ENCODE measurements at places on chromosomes 12 and 14.

DNA sequence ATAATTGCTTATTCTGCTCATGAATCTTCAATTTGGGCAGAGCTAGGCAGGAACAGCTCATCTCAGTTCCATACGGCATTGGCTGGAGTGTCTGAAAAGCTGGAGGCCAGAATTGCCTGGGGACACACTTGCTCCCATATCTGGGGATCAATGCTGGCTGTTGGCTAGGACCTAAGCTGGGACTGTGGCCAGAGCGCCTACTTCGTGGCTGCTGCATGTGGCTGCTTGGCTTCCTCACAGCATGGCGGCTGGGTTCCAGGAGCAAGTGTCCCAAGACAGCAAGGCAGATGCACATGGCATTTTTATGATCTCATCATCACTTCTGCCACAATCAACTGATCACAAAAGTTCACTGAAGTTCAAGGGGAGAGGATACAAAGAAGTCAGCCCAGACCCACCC is 200.2 kb downstream of the TTC8 start:
- no peak for DNase-seq

GRCh38 chr14:86712727-86713126 is 1182.8 kb downstream of the FLRT2 start:
- DNase-seq, result no peak

GRCh38 chr12:26557326-26557725 is 275.7 kb downstream of the ITPR2 start:
- no peak for DNase-seq

DNA sequence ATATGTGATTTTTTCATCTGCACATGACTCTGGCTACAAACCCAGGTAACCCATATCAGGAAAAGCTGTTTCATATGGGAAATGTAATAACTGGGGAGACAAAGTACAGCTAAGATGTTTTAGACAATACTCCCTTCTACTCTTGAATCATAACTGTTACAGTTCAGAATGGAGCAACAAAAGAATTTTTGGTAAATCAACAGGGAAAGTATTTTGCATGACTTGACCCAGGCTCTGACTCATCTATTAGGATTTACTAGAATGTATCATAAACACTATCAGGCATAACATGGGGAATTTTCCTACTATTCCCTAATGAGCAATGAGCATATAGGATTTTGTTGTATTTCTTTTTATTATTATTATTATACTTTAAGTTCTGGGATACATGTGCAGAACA is 553.0 kb downstream of the SLC16A7 start:
- no peak for DNase-seq

DNA sequence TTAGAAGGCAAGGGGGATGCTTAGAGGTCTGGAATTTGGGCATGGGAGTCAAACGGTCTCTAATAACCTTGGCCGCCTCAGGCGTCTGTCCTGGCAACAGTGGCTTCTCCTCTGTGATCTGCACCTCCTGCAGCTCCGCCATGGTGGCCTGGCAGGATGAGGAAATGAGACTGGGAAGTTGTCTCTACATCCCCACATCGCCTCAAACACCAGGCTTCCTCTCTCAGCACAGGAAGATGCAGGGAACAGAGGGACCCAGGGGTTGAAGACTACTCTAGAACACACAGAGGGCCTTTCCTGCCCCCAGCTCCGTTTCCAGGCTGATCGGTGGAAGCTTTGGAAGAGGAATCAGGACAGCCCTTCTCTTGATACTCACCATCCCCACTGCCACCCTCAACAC is 1.7 kb downstream of the NDRG2 start:
- DNase-seq, result no peak

GRCh38 chr12:71694099-71694820 is 8.4 kb downstream of the TMEM19 start:
- no peak for DNase-seq

DNA sequence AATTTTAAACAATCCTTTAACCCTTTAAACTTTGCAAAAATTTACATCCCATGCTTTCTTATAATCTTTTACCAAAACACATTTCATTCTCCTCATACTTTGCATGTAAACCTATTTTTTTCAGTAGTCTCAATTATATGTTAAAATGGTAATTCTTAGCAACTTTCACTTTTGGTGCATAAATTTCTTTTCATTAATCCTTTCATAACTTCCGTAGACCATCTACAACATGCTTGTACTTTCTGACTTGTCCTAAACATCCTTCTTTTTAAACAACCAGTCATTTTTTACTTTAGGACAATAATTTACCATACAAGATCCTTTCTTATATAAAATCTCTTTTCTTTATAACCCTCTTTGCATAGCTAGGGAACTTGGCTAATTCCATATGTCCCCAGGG is 19.5 kb downstream of the CCDC91 start:
- no peak for DNase-seq

DNA sequence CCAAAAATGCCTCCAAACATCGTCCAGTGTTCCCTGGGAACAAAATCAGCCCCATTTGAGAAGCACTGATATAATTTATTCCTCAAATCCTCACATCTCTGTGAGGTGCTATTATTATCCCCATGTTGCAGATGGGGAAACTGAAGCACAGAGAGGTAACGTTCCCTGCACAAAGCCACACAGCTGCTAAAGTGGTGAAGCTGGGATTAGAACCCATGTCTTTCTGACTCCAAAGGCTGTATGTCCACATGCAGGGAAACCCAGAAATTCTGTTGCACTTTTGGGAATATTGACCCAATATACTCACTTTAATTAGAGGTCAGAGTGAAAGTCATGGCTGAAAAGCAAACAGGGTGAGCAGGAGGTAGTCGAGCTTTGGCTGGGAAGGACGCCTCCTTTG is 19.1 kb upstream of the WSCD2 start:
- DNase-seq, result no peak

DNA sequence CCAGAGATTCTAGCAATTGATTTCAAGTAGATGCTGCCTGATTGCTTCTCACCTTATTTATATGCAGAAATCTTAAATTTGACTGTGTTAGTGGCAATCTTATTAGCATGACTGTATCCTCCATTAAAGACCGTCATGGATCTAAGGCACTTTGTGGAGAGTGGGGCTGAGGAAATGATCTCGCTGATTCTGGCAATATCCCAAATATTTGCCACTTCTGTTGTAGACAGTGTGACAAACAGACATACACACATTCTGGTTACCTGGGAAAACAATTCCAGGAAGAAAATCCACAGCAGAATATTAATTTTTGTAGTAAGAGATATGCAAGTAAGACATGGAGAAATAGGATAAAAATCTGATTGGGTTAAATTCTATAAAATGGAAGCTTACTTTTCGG is 269.0 kb upstream of the G2E3 start:
- DNase-seq, result no peak

DNA sequence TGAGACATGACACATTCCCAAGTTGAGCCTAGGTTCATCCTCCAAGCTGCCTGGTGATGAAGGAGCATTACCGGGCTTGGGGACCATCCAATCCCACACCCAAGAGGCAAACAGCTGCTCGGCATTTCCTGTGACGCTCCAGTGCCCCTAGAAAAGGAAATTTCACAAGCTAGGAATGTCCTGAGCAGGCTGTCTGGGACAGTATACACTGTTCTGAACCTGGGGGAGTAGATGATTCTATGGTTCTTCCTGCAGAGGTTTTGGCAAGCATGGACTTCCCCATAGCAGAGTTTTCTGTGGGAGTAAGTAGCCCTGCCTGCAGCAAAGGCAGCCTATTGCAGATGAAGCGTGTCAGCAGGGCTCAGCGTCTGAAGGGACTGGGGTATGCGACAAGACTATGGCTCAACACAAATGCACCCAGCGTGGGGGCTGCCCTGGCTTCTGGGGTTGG is 47.4 kb upstream of the SRSF5 start:
- DNase-seq, result no peak

DNA sequence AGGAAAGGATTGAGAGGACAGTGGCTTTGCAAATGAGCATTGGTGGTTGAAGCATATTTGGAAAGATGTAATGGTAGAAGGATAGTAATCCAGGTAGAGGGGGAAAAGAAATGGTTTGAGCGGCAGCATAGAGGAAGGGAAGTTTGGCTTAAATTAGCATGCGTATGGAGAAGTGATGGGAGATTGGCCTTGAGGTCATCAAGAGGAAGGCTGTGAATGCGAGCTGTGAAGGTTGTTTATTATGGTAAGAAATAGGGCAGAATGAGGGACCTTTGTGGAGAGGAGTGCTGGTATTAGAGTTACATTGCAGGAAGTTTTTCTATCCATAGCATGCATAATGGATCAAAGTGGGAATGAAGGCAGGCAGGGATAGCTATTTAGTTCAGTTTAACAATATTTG is 162.1 kb downstream of the TMTC2 start:
- no peak for DNase-seq

DNA sequence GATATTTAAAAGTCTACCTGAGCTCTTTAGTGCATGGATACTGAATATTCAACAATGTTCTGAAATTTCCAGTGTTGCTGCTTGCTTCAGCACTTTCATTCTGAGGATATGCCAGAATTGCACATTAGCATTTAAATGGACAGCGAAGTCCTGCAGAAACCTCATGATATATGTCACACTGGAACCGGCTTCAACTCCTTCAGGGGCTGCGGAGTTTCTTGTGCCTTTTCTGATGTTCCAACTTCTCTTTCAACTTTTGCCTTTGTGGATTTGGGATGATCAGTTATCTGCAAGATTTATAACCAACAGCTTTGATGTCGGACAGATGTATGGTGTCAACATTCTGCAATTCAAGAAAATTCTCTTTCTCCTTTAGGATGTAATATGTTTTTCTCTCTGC is 142.5 kb upstream of the LMNTD1 start:
- no peak for DNase-seq

DNA sequence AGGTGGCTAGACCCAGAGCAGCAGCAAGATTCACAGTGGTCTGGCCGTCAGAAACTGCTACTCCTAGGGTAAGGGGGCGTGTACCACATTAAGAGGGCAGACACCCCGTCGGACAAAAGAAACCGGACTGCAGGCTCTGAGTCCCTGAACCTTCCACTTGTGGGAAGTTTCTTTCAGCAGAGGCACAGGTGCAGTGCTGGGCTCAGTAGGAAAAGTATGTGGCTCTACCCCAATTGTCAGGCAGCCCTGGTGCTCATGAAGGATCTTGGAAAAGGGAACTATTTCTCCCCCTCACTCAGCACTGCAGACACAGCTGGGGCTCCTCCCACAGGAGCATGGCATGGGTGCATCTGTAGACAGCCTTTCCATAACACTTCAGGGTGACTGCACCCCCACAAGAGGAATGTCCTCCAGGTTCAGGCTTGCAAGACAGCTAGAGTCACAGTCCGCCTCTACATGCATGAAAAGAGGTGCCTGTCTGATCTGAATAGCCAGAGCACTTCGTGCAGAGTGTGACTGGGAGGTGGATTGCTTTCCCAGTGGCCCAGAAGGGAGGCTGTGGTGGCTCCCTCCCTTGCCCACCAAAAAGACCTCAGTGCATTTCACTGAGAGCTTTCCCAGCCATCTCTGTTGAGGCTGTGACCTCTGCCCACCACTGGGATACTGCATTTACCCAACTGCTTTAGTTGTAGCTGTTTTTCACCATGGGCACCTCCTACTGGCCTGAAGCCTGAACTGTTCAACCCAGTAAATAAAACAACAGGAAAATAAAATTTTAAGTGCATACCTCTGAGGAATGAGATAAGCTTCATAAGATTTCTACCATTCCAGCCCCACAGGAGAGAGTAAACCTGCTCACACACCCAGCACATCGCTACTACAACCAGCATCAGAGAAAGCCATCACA is 14.2 kb downstream of the CEP128 start:
- no peak for DNase-seq

GRCh38 chr12:48728807-48729206 is 12.3 kb upstream of the CCNT1 start:
- no peak for DNase-seq

DNA sequence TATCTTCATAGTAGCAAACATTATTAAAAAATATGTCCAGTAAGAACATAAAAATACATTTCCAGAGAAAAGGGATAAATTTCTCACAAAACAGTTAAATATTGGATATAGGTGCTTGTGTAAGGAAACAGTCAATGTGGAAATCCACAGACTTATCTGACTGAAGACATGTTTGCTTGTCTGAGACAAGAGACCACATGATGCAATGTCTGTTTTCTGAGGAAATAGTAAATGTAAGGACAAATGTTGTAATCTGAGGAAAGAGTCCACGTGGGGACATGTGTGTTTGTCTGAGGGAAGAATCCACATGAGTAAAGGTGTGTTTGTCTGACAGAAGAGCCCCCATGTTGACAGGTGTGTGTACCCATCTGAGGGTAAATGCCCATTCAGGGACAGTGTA is 1093.2 kb downstream of the TMEM121 start:
- no peak for DNase-seq

DNA sequence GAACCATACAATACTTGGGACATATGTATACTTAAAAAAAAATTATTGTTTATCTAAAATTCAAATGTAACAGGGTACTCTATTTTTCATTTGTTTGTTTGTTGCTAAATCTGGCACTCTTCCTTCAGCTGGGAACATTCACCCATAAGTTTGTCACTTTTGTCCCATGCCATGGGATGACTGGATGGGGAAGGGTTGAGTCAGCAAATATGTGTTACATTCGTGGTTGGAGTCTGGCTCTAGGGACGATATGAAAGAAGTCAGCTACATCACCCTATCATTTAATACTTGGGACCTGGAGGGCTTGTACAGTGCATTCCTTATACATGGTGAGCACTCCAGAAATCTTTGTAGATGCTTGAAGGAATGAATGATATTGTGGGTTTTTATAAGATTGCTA is 131.3 kb downstream of the IPO8 start:
- no peak for DNase-seq

- DNase-seq, result no peak
Measured at GRCh38 chr14:80933282-80933681, 8.3 kb downstream of the CEP128 start.

DNA sequence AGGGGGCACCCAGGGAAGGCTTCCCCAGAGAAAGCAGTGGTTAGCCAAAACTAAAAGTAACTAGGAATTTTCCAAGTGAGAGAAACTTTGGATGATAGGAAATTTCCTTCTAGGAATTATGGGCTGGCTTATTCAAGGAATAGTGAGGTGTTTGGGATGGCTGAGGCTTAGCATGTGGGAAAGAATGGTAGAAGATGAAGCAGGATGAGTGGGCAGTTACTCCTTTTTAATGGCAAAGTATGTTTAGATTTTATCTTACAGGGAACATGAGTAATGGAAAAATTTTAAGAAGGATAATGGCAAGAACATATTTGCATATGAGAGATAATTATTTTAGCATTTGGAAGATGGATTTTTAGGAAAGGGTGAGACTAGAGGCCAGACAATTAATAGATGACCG is 197.6 kb downstream of the SLC38A4 start:
- no peak for DNase-seq

- DNase-seq, result peak; percentile 6
Measured at GRCh38 chr12:131167334-131167733, 213.6 kb downstream of the ADGRD1 start.
